ENCODE measurements at places on chromosomes 16 and 17. TPM values are rescaled to one million over a fixed set of nuclear protein-coding genes. Genes with fewer than 3 reads are reported as not detected.

CDH1 gene
- total RNA-seq, result 1.9 TPM

PARD6A gene
- total RNA-seq, result 13.5 TPM

GRCh38 chr17:65557349-65558310 is 3.8 kb downstream of the AXIN2 start:
- DNase-seq, result no peak

DNA sequence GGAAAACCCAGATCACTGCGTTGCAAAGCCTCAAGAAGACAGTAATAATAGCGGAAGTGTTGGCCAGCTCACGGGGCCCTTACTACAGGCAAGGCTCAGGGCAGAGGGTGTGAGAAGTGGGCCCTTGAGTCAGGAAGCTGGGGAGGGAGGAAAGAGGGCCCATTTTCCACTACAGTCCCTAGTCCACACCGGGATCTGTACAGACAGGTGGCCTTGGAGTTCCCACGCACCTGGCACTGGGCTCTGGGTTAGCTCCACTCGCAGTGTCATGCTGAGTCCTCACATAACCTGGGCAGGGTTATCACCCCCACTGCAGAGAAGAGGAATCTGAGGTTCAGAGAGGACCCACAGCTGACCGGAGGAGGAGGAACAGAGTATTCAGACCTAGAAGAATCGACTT is 16.8 kb upstream of the MTSS2 start:
- no peak for DNase-seq

GRCh38 chr16:26457095-26457494 is 609.6 kb upstream of the C16orf82 start:
- DNase-seq, result no peak

GRCh38 chr17:75108193-75108592 is 1.6 kb upstream of the ARMC7 start:
- DNase-seq, result no peak

GRCh38 chr17:48307814-48308411 is 122.1 kb downstream of the SKAP1 start:
- peak; percentile 47 for DNase-seq

GRCh38 chr16:28910086-28911031 is 14.7 kb downstream of the RABEP2 start:
- no peak for DNase-seq

- no peak for DNase-seq
Observed at GRCh38 chr17:80874866-80875445, 116.7 kb upstream of the CHMP6 start.

All from G401 (cell line).